ENCODE measurements at places on chromosomes 5 and 9.

GRCh38 chr5:58064801-58065200 lies 395.1 kb downstream of the PLK2 start:
- no peak for DNase-seq

GRCh38 chr9:70883963-70884793 lies 237.2 kb downstream of the TRPM3 start:
- no peak for DNase-seq

DNA sequence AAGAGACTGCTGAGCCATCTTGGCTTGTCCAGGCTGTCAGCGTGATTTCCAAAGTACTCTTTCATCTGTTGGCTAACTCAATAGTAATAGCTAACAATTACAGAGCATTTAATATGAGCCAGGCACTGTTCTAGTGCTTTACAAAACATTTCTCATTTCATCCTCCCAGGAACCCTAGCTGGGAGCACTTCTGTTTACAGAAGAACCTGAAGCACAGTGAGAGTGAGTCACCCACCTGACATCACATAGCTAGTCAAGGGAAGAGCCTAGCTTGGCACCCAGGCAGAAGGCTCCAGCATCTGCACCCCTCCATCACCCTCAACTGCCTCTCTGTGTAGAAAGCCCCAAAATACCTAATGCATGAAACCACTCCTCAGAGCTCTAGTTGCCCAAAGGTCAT lies 57.5 kb upstream of the IQGAP2 start:
- no peak for DNase-seq

DNA sequence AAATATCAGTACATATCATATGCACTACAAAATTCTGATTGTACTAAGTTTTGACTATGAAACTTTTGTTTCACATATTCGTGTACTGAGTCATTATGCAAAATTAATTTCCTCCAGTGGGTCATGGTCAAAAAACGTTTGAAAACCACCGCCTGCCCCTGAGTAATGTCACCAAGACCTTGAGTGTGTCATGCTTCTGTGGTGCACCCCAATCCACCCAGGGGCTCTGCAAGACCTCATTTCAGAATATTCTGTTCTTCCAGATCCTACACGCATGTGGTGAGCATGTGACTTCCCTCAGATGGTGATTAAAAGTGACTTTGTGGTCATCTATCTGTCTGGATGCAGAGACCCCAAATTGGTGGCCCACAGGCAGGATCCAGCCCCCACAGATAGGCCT lies 31.0 kb downstream of the ABLIM3 start:
- DNase-seq = no peak

DNA sequence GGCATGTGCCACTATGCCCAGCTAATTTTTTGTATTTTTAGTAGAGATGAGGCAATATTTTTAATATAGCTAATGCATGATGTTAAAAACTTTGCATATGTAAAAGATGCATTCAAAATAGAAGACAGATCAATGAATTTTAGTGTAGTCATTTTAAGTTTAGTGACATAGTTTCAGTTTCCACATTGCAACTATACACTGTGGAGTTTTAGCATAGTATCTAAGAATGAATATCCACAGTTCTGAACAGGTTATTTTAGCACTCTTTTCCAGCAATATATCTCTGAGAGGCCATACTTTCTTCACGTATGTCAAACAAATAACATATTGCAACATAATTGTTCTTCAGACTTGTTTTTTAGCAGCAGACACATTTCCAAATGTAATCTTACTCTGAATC lies 39.3 kb downstream of the RAB24 start:
- DNase-seq = no peak

GRCh38 chr5:127029581-127030258 lies 638 bp downstream of the MARCHF3 start:
- DNase-seq = peak; percentile 64

DNA sequence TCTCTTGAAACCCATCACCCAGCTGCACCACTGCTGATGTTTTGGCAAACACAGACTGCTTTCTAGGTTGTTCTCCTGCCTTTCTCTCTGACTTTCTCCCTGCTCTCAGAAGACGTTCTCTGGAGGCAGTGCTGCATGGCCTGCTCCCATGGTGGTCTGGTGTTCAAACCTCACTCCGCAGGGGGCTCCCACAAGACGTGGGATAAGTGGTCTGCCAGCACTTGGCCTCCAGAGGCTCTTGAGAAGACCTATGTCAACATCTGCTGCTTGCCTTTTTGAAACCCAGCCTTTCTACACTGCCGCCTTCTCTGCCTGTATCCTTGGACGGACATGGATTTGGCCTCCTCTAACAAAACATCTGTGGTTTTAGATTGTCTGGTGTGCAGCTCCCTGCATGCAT lies 16.6 kb downstream of the USP20 start:
- DNase-seq = no peak

GRCh38 chr5:150134198-150134588 lies 21.5 kb downstream of the PDGFRB start:
- DNase-seq = no peak

- DNase-seq = no peak
Measured at GRCh38 chr5:79357398-79357797, 121.5 kb downstream of the JMY start.

DNA sequence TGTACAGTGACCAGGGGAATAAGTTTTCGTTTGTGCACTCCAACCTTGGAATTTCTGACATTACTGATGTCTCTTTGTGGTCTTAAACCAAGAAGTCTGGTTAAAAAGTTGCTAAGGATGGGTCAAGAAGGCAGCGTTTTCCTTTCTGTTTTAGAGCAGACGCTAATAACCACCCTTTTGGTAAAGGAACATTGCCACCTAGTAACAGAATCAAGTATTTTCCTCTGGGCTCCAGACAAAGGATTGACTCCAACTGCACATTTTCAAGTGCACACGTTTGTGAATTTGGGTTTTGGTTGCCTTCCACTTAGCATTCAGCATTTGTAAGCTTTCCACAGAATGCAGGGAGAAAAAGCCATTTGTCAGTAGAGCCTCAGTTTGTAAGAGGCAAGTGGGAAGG lies 22.2 kb upstream of the CEP78 start:
- peak; percentile 43 for DNase-seq

DNA sequence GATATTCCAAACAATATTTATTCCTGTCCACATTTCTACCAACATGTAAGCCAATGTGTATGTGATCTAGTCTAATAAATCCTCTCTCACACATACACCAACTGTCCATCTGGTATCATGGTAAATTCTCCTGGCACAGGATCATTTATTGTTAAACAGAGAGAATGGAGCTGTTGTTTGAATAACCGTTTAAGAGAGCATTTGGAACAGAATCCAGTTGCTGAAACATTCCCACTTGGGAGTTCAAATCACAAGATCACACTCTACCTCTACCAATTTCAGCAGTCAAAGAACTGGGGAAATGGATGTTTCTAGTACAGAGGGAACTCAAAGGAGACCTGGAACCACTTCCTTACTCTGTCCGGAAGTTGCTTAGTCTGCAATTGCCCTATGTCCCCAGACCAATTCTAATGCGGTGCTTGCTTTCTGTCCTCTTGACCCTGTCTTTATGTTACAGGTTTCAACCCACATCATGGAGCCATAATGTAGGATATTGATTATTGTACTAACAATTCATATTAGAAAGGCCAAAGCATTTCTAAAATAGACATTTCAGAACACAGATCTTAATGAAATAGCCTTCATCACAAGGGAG lies 488.4 kb downstream of the SEMA5A start:
- DNase-seq = no peak

DNA sequence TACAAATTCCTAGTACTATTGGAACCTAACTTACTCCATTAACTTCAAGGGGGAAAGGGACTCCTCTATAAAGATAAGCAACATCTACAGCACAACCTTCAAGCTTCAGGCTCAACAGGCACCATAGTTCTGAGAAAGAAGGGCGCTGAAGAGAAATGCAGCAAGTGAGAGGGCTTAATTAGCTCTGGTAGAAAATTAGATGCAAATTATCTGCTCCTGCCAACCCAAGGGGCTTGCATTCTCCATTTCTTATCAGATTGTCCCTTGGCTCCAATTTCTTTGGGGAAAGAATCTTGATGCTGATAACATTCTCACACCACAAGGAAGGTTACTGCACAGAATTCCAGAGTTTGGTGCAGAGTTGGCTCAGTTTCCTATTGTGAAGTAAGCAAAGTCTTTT lies 214.6 kb downstream of the GABRG2 start:
- no peak for DNase-seq

DNA sequence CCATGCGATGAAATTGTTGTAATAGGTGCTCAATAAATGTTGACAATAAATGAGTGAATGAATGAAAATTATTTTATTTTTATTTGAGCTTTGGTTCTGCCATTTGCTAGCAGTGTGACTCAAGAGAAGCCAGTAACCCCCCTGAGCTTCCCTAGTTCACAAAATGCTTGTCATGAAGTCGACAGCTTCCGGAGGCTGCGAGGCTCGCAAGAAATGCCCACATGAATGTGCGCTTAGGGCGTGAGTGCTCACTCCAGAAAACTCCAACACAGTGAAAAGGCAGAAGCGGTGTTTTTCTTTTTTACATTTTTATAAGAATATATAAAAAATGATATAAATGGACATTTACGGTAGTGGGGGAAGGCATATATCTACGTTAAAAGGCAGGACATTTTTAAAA lies 26.5 kb downstream of the CDKN2A start:
- no peak for DNase-seq

DNA sequence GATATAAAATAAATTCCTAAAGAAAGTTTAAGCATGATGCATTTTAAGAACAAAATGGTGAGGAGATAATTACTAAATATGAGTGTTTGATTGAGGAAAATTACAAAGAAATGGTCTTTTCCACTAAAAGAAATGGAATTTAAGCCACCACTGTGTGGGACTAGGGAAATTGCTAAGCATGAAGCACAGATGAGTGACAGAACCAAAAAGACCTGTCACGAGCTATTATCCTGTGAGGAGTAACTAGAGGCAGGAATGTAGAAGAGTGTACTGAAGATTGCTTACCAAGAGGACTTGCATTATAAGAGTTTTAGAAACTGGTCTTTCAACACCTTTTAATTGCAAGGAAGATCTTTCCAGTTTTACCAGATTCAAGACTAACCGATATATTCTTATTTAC lies 193.6 kb upstream of the PRR16 start:
- DNase-seq = no peak

DNA sequence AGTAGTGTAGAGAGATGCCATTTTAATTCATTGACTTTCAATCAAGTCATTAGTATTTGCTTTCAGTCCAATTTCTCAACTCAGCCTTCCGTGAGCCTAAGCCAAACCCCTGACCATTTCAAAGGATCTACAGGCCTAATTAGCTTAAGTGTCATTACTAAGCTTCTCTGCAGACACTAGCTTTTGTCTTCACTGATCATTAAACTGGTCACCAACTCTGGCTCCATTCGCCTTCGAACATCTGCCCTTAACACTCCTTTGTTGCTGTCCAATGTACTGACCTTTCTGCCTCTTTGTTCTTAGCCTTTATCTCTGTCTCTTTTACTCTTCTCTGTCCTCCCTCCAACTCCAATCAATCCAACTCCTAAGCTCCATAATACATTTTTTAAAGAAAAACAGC lies 299.3 kb downstream of the DIRAS2 start:
- DNase-seq = no peak

DNA sequence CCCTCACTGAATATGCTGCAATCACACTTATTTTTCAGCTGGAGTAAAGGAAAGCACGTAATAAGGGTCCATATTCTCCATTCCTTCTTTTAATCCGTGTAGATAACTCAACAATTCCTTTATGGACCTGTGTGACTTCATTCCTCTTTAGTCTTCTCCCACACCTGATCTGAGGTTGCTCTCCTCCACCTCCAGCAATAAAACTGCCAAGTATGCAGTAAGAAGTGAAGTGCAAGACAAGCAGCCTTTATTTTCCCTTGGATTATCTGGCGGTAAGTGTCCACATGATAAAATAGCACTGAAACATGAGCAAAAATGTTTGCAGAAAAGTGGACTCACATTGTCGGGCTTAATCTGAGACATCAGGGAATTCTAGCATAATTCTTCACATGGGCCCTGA lies 13.8 kb downstream of the DEPDC1B start:
- no peak for DNase-seq

DNA sequence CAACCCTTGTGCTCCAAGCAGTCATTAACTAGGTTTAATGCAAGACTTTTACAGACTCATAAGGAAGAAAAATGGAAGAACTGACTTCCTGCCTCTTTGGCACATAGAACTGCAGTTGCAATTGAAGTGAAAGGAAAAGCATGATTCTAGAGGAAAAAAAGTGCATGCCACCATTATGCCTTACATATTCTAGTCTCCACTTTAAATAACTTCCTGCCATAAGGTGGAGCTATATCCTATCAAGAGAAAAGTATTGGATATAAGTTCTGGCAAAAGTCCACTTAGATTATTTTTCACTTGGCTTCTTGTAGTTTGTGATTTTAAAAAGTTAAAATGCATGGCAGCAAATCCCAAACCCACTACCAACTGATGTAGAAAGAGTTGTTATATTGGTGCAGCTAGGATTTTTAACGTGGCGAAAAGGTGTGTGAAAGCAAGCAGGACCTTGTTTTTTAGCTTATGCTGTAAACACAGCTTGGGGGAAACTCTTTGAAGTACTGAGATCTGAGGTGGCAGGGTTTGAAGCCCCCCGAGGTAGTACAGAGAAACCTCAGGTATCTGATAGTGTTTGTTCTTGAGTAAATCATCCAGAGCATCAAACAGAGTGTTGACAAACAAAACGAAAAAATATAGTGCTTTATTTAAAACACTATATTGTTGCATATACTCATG lies 117.9 kb downstream of the ANXA1 start:
- DNase-seq = no peak

DNA sequence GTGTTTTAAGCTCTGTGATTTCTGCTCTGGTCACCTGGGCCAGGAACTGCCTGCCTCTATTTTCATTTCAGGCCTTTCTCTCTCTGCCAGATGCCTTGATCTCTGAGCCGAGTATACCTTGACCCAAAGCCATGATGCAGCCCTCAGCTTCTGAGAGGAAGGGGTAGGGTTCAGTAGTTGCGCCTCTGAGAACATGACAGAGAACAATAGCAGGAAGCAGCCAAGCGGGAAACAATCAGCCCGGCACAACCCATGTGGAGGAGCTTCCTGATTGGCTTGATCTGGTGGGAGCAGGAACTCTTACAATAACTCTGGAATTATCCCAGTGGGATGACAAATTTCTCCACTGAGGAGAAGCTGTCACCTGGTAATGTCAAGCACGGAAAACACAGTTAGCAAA lies 127.4 kb downstream of the PALM2AKAP2 start:
- DNase-seq = no peak

DNA sequence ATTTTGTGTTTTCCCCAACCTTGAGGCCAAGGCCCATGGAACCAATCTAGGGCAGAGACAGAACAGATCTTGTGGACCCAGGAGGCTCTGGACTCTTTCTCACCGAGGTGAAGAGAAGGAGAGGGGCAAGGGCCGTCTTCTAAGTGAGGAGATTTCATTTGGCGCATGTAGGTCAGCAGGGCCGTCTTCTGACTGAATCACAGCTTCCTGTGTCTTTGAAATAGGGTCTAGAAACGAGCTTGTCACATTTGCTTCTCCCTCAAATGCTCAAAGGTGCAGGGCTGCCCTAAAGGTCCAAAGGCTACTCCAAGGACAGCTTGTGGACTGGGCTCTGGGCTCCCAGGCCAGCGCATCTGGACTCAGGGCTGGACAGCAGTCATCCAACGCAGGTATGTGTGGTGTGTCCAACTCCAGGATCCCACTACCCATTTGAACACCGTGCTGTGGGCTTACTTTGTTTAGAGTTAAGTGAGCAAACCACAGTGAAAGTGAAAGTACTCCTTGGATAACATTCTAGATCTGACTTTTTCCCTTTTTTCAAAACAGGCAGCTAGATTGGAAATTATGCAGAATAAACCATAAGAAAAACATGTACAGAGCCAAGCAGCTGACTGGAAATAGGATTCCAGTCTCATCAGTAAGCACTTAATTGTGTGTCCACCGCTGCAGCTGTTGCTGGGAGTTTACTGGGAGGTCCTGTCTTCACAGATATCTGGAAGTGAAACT lies 357.0 kb downstream of the GADD45G start:
- DNase-seq = no peak
